ENCODE measurements at places on chromosomes 1 and 21.

DNA sequence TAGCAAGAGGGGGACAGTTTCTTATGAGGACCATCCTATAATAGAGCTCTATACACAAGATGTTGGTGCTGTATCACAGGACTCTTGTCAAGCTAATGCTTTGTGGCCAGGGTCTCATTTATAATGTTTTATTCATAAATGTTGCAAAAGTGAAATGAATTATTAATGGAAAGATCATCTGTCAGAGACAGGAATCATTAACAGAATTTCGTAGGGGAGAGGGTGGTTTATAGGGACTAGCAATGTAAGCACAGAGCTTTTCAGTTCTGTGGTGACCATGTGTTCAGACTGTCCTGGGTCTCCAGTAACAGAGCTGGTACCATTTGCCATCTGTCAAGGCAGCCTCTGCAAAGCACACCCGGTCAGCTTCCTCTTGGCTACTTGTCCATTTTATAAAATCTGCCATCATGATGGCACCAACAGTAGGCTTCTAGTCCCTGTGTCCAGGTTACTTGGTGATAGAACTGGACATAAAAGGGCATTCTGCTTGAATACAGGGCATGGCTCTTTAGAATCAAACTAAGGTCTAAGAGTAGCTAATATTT, 36.2 kb downstream of the LPAR3 start:
- no peak for DNase-seq

- DNase-seq, result no peak
These were observed 316.6 kb downstream of the RYR2 start for GRCh38 chr1:237358555-237358954.

- DNase-seq, result no peak
These were observed 170.0 kb downstream of the LTN1 start for GRCh38 chr21:28822486-28823335.

DNA sequence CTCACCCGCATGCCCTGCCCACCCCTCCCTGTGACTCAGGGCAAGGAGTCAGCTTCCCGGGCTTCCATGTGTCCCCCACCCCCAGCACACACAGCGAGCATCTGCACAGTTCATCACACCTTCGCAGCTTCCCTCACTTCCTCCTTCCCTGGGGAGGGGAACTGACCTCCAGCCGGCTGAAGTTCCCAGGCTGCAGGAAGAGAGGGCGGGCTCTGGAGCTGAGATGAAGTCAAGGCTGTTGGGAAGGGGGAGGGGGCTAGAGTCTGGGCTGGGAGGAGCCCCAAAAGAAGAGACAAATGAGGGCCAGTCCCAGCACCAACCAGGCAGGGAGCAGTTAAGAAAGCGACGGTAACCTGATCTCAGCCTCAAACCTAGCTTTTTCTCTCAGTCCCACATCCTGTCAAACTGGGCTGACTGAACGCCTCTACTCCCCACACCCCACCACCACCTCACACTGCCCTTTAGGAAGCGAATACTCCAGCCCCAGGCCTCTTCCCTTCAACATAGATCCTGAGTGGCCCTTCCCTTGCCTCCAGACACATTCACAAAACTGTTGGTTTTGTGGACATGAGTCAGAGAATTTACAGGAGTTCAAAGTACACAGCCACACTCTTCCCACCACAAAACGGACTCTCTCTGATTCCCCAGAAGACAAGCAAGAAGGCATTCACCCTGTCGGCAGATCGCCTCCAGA, 1.8 kb downstream of the RHOC start:
- DNase-seq, result peak; percentile 91

DNA sequence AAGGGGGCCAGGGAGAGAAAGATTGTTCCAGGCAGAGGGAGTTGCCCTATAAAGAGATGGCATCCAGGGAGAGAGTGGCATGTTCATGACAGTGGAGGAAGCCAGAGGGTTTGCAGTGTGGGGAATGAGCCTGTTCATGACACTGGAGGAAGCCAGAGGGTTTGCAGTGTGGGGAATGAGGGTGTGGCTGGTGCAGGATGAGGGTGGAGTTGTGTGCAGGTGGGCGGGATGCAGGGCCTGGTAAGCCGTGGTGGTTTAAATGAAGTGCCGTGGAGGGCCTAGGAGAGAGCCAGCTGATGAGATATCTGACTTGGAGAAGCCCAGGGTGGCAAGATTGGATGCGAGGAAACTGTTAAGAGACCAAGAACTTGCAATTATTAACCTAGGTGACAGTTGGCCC, 131.8 kb downstream of the CAMTA1 start:
- no peak for DNase-seq

DNA sequence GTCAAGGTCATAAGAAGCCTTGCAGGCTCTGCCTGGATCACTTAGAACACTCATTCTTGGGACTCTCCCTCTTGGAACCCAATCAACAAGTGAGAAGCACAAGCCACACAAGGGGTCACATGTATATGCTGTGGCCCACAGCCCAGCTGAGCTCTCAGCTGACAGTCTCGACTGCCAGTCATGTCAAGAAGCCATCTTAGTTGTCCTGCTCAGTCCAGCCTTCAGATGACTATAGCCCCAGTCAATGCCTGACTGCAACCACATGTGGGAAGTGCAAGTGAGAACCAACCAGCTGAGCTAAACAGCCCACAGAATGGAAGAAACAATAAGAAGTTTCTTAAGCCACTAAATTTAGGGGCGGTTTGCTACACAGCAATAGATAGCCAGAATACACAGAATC, 356.0 kb downstream of the KCNH1 start:
- DNase-seq, result no peak

GRCh38 chr21:26835027-26835713, 10.0 kb downstream of the ADAMTS1 start:
- no peak for DNase-seq

GRCh38 chr21:37751268-37751975, 164.8 kb downstream of the KCNJ6 start:
- DNase-seq, result no peak

DNA sequence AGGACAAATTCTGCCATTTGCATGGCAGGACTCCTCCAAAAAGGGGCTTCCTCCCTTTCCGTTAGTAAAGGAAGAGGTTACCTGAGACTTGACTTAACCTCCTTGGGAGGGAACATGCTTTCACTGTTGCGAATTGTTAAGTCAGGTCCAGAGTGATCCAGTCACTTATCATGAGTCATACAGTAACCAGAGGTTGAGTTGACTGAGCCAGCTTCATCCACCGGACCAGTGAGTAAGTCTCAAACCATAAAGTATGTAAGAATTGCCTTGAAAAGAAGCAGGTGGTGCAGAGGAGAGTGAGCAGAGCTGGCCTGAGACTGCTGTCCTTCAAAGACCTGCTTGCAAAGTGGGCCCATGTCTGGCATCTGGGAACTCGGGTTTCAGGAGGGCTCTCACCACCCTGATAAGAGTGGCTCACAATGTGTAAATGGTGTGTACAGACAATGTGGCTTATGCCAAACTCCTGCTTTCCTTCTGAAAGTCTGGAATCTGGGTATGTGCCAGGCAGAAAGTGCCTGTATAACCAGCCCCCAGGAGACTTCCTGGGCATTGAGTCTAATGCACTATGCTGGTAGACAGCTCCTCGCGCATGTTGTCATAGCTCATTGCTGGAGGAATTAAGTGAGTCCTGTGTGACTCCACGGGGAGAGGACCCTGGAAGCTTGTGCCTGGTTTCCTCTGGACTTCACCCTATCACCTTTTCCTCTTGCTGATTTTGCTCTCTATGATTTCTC, 84.3 kb upstream of the KLHDC7A start:
- DNase-seq, result no peak

- DNase-seq, result no peak
These were observed 8.9 kb downstream of the CASP9 start for GRCh38 chr1:15515022-15515663.

- no peak for DNase-seq
These were observed 65.6 kb downstream of the GRIK3 start for GRCh38 chr1:36968730-36969129.

DNA sequence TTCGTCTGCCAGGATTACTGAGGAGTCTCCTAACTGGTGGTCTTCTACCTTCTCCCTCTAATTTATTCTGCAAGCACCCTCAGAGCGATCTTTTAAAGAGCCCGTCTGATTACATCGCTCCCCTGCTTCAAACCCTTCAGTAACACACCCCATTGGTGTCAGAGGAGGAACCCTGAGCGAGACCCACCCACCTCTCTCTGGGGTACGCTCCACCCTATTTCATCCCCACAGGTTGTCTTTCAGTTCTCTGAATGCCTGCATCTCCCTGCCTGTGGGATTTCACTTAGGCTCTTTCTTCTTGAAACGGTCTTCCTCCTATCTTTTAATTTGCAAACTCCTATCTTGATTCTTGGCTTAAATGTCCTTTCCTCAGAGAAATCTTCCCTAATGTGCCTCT, 39.4 kb downstream of the C1orf21 start:
- no peak for DNase-seq

GRCh38 chr1:115327270-115327669, 10.8 kb downstream of the NGF start:
- DNase-seq, result no peak

DNA sequence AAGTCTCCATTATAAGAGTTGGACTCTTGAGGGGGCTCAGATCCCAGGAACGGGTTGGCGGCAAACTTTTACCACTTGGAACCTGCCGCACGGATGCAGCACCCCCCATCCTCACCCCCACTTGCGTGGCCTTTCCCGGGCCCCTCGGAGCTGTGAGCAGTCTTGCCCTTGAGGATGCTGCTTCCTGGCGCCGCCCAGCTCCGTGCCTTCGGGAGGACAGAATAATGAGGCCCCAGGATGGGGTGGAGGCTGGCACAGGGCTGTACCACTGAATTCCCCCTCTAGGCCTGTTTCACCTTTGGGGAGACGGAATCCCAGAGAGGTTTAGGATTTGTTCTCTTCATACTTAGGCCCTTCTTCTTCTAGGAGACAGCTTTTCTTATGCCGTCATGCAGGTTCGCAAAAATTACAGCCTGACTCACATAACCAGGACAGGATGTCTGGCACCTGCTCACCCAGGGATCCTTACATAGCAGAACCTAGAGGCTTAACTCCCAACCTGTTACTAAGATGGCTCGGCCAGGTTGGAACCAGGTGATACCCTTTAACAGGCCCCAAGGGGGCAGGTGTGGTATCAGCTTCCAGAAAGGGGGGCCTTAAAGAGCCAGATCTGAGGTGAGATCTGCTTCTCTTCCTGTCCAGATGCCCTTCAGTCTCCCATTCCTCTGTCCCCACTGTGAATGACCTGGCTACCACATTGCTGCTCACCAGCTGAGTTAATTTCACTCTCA, 1.5 kb downstream of the TRNP1 start:
- DNase-seq, result no peak

- DNase-seq, result no peak
These were observed 137.5 kb downstream of the HMCN1 start for GRCh38 chr1:185871627-185872150.

- no peak for DNase-seq
These were observed 87.6 kb downstream of the CATSPERE start for GRCh38 chr1:244548558-244549115.

DNA sequence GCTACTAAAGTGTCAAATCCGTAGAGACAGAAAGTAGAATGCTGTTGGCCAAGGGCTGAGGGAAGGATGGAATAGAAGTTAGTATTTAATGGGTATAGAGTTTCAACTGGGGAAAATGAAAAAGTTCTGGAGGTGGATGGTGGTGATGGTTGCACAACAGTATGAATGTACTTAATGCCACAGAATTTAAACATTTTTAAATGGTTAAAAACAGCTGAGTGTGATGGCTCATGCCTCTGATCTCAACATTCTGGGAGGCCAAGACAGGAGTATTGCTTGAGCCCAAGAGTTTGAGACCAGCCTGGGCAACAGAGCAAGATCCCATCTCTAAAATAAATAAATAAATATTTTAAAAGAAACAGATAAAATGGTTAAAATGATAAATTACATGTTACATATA, 44.5 kb downstream of the PIK3R3 start:
- no peak for DNase-seq

DNA sequence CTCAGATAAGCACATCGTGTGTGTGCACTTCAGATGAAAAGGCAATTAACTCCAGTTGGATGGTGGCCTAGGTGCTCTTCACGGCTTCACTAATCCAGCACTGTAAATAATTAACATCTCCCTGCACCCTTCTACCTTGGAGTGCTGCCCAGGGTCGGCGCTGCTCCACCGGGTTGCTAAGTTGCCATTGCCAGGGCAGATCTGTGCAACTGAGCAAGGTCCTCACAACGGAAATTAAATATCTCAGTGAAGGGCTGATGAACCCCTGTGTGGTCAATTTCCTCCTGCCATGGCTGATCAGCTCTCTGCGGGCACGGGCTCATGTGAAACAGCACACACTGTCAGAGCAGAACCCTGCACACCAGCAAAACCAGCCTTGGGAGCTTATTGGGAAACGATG, 63.2 kb downstream of the SYDE2 start:
- DNase-seq, result no peak

Data from GM19239 (cell line).